Inflammatory macrophage (primary cell): ENCODE measurements at places on chromosomes 4 and X.

GRCh38 chrX:140712413-140713173, 3.0 kb downstream of the LINC00632 start:
- no peak for DNase-seq

GRCh38 chr4:162865102-162865501, 301.6 kb downstream of the NAF1 start:
- DNase-seq: no peak

DNA sequence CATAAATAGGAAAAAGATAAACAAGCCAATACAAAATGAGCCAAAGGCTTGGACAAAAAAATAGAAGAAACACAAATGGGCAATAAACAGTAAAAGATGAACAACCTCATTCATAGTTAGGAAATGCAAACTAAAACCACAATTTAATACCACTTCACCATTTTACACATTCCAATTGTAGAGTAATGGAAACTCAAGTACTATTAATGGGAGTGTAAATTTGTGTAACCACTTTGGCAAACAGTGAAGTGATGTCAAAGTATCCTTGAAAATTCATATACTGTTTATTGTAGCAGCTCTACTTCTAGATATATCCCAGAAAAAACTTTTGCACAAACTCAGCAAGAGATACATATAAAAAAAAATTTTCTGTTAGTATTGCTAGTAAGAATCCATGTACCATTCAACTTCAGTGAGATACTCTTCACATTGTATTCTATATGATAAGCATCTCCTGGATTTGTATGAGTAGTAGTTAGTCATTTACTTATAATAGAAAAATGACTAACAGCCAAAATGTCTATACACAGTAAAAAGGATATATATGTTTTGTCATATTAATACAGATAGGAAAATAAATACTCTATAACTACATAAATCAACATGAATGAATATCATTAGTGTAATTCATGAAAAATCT, 229.8 kb downstream of the DKK2 start:
- no peak for DNase-seq

DNA sequence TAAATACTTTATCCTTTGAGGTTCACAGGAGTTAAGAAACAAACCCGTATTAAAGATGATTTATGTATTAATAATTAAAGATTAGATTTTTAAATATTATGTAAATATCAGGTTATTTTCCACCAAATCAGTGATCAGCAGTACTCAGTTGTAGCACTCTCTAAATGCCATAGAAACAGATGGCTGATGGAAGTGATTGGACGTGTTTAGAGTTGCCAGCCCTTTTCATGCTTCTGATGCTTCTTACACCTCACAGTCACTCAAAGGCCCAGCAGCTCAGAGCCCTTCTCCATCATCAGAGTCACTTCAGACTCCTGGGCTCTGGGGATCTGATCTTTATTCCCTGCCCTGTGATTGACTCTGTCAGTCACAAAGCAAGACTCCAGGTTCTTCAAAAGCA, 170.1 kb upstream of the PGRMC2 start:
- no peak for DNase-seq

DNA sequence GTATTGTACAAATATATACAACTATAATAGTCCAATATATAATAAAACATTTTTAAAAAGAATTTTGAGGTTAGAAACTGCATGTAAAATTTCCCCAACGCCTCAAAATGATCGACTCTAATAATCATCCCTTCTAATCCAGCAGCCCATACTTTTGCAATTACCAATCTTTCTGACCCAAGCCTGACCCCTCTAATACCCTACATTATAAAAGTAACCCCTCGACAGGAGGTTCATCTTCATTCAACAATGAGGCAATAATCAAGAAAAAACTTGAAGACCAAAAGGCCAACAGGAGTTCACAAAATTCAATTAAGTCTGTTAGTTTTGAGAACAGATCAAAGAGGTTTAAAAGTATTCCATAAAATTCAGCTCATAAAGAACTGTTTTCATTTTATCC, 393.5 kb downstream of the GPM6A start:
- no peak for DNase-seq

- DNase-seq: no peak
Measured at GRCh38 chr4:142211444-142211843, 575.1 kb downstream of the IL15 start.

GRCh38 chr4:188624370-188624769, 485.1 kb downstream of the TRIML1 start:
- DNase-seq: no peak

DNA sequence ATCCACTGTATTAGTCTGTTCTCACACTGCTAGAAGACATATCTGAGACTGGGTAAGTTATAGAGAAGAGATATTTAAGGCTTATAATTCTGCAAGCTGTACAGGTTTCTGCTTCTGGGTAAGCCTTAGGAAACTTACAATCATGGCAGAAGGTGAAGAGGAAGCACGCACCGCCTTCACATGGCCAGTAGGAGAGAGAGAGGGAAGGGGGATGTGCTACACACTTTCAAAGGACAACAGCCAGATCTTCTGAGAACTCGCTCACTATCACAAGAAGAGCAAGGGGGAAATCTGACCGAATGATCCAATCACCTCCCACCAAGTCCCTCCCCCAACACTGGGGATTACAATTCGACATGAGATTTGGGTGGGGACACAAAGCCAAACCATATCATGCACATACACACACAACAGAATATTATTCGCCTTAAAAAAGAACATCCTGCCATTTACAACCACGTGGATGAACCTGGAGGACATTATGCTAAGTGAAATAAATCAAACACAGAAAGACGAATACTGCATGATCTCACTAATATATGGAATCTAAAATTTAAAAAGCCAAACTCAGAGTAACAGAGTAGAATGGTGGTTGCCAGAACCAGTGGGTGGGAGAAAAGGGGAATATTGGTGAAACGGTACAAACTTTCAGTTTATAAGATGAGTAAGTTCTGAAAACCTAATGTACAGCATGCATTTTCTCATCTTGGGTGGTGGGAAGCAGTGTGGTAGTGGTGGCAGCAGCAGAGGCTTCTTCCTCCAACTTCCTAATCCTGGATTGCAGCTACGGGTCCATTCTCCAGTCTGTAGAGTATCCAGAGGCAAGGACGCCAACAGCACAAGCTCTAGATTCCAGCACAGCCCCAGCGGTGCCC, 12.8 kb downstream of the FRYL start:
- DNase-seq: no peak

- no peak for DNase-seq
Measured at GRCh38 chrX:78384486-78384885, 57.1 kb upstream of the CYSLTR1 start.

DNA sequence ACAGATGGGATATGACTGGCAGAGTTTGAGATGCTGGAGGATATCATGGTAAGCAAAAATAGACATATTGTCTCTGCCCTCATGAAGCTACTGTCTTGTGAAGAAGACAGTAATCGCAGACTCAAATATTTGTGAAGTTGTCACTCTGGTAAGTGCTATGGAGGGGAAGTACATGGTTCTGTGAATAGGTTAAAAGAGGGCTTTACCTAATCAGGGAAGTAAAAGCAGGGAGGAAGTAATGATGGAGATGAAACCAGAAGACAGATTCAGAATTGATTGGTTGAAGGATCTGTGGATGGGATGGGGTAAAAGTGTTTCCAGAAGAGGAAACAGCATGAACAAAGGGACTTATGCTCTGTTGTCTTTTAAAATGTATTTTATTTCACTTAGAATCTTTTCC, 19.3 kb upstream of the MAGED1 start:
- DNase-seq: no peak

DNA sequence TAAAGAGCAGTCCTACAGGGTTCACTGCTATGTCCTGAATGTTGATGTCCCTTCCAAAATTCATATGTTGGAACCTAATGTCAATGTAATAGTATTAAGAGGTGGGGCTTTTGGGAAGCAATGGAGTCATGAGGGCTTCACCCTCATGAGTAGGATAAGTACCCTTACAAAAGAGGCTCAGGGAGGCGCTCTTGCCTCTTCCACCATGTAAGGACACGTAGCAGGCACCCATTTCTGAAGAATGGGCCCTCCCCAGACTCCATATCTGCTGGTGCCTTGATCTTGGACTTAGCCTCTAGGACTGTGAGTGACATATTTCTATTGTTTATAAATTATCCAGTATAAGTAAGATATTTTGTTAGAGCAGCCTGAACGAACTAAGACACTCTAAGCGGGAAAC, 15.8 kb downstream of the MED28 start:
- no peak for DNase-seq

DNA sequence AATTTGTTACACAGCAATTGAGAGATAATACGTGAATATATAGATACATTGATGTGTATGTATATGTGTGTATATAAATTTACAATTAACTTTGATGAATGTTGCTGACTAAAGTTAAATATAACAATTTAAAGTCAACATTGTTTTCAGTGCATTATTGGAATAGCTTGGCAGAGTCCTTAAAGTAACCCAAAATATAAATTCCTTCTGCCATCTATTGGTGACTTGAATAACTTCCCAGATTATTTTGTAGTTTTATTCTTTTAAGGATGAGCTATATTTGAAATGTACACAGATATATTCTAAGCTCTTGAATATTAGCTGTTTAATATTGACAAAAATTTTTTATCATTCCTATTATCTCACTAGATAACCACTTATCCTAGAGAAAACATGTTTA, 298.2 kb upstream of the FSTL5 start:
- no peak for DNase-seq

DNA sequence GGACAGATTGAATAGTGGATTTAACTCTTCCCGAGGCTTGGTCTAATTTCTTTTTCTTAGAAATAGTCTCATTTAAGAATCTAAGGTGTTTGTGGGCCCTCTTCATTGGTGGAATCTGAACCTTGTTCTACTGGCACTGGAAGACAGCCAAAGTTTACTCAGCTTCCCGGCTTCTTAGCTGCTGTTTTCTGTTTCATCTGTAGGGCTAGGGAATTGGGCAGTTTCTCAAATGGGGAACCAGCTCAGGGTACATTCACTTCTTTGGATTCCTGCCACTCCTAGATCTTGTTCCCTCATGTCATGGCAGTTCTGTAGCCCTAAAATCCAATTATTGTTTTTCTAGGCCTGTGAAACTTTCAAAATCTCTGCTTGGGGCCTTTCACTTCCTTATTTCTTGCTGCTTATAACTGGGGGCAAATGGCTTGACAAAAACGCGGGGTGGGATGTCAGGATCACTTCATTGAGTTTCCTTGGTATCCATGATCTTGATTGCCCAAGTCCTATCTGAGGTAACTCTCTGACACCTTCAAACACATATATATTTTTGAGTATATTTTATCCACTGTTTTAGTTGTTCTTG, 985.0 kb downstream of the C4orf33 start:
- DNase-seq: no peak

DNA sequence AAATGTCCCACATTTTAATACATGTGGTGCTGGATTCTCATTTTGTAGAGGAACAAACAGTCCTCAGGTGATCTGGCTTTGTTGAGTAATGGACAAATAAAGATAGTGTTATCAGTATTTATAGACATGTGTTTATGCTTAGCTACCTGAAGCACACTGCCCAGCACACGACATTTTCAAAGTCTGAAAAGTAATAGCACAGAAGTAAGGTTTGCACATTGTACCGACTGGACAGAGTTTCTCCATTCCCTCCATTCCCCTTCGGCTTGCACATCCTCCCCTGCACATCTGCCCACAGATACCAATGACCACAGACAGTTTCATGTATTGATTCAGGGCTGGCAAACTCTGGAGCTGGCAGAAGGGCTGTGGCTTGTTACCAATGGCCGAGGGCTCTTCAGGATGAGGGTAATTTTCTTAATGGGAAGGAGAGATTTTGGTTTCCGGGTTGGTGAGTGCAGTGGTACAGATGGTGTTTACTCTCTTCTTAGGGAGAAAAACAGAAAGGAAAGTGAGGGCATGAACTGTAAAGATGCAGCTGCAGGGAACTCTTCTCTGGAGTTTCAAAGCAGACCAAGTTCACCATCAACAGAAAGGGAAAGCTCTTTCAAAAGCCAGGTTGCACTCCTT, 2.3 kb downstream of the GRPR start:
- DNase-seq: no peak

DNA sequence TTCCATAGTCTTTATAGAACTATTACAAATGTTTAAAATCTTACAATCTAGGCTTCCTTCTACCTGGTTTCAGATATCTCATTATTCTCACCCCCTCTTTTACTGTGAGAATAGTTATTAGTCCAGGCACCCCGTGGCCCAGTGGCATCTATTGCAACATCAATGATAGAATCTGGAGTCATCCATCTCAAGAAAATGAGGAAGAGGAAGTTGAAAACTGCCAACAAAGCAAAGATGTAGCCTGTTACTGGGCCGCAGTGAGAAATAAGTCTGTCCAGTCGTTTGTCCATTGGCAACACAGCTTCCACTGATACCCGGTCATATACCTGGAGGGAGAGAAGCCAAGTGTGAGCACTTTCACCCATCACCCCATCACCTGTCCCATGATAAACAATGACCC, 6.0 kb upstream of the ASB11 start:
- peak; percentile 79 for DNase-seq

GRCh38 chr4:76549765-76550164, 114.7 kb downstream of the SHROOM3 start:
- no peak for DNase-seq

GRCh38 chrX:149993989-149994388, 55.7 kb upstream of the EOLA2 start:
- no peak for DNase-seq

DNA sequence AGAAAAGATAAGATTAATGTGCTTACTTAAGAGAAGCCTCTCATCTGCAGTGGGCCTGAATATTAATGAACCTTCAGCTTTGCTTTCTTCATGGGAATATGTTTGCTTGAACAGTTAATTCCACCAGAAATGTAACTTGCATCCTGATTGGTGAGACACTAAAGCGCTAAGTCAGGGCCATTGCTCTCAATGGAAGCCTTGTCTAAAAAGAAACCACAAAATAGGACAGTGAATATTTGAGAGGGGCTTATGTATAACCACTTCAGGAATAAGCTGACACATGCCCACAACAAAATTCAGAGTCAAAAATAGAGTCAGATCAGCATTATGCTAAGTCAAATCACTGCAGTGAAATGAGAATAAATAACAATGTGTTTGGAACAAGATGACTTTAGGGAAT, 1125.8 kb downstream of the STIM2 start:
- DNase-seq: no peak

- no peak for DNase-seq
Measured at GRCh38 chrX:10618961-10619360, 1.4 kb downstream of the MID1 start.

DNA sequence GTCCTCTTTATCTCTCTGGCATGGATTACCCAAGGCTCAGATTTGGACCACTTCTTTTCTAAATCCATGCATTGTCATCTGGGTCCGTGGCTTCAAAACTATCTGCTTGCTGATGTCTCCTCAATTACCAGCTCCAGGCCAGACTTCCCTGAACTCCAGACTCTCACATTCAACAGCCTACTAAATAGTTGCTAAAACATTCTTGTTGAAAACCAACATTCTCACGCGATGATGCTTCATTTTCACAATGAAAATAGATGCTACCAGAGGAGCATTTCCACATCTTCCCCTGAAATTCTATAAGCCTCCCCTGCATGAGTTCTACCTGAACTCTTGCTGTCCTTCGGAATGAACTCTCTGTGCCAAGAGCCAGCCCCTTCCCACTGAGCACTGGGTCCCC, 5.2 kb upstream of the TLR6 start:
- no peak for DNase-seq

GRCh38 chr4:80192937-80193336, 4.4 kb upstream of the PRDM8 start:
- no peak for DNase-seq
